GM06990 (cell line): ENCODE measurements at places on chromosomes 12 and 14.

- no peak for DNase-seq
These were observed 389.2 kb downstream of the EGLN3 start for GRCh38 chr14:33561488-33562175.

- no peak for DNase-seq
These were observed 232.1 kb upstream of the SEL1L start for GRCh38 chr14:81765651-81766275.

GRCh38 chr14:78010688-78011087, 159.5 kb upstream of the NRXN3 start:
- no peak for DNase-seq

GRCh38 chr14:70782361-70782760, 27.0 kb downstream of the MAP3K9 start:
- no peak for DNase-seq

DNA sequence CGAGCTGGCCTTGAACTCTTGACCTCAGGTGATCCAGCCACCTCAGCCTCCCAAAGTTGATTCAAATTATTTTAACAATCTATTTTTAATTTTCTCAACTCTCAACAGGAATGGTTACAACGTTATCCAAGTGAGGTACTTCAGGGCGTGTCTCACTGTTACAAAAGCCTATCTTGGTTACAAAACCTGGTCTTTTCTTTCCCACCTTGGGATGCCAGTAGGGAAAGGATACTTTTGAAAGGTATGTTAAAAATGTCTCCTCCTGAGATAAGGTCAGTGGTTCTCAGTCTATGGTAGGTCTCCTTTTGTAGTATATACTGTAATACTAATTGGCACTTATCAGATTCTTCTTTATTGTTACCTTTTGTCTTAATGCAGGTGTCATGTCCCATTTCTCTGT, 4.9 kb downstream of the SPTSSA start:
- DNase-seq, result no peak

DNA sequence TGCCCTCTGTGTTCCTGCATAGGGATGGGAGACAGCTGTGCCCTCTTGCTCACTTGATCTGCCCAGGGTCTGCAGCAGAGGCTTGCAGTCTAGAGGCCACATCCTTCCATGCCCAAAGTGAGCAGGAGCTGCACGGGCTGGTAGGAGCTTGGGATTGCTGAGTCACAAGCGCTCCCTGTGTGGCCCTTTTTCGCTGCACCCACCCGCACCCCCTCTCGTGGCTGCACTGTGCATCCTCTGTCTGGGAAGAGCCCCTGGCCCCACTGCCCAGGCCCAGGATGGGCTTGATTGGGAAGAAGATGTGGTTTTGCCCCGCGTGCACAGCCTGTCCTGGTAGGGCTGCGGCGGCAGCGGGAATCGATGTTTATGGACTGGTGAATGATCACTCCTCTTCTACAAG, 192.4 kb downstream of the TSPAN9 start:
- DNase-seq, result no peak

DNA sequence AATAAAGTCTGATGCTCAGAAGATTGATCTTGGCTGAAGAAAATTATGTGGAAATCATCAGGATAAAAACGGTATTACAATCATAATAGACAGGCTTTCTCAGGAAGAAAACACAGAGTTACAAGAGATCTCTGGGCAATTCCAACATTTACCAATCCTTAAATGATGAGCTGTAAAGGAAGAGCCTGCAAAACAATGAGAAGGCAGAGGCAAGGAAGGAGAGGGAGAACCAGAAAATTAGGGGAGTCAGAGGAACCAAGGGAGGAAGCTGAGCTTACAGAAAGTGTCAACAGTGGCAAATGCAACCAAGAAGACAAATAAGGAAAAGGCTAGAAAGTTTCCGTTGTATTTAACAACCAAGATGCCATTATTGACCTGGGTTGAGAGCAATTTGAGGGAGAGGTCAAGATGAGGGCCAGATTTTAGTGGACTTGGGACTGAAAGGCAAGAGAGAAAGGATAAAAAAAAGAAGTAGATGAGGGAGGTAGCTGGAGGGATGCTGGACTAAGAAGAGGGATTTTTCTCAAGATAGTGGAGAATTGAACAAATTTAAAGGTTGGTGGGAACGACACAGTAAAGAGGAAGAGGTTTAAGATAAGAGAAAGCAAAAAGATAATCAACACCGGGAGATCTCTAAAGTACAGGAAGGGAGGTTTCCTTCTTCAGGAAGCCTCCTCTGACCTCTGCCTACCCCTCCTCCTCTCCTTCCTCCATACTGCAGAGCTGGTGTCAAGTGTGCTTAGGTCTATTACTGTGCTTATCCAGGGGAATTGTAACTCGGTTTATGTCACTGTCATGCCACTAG, 116.9 kb downstream of the DUSP6 start:
- no peak for DNase-seq

GRCh38 chr12:57813971-57814772, 4.4 kb downstream of the AVIL start:
- DNase-seq, result no peak

DNA sequence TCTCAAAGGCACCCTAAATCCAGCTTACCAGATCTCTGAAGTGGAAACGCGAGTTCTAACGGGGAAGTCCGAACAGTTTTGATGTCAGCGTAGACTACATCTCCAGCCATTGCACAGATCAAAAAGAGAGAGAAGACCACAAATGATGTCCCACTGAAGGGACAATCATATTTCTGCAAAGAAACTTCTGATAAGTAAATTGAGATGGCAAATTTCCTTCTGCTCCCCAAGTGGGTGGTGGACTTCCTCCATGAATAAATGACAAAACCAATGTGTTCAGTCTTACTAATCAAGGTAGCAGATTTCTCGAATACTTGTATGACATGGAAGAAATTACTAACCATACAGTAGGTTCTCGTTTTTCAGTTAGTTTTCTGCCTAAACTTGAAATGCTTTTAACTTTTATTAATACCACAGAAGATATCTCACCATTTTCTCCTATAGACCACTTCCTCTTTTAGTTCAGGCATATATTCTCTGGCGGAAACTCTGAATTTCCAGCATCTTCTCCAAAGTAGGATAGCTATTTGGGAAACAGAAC, at the start of gene CLECL1:
Gene CLECL1 (minus strand): TSS at position 177 of the 541 bp plus-strand sequence.
- no peak for DNase-seq

DNA sequence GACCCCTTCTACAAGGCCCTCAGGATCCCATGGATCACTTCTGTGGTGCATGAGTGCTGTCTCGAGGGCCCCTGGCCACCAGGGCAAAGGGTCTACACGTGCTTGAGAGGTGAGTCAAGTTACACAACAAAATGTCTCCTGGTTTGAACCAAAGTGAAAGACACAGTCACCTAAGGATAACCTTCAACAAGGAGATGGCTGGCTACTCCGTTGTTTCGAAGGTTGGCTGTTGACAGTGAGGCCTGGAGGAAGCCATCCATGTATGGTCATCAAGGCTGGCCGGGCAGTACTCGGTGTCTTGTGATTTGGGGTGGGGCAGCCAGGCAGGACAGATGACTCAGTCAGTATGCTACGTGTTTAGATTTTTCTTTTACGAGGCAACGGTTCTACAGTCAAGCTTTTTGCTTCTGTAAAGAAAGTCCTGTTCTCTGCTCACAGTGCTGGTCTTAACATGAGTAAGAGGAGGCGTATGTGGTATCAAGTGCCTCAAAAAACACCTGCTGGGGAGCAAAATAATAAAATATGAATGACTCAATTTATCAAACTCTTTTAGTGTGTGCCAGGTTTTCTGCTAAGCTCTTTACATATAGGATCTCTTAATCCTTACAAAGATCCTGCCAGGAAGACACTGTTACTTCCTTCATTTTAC, 18.0 kb upstream of the NT5DC3 start:
- no peak for DNase-seq

GRCh38 chr14:22531451-22532344, 57.3 kb downstream of the DAD1 start:
- peak; percentile 79 for DNase-seq

- no peak for DNase-seq
These were observed 2.5 kb downstream of the HNF1A start for GRCh38 chr12:120980800-120981368.

DNA sequence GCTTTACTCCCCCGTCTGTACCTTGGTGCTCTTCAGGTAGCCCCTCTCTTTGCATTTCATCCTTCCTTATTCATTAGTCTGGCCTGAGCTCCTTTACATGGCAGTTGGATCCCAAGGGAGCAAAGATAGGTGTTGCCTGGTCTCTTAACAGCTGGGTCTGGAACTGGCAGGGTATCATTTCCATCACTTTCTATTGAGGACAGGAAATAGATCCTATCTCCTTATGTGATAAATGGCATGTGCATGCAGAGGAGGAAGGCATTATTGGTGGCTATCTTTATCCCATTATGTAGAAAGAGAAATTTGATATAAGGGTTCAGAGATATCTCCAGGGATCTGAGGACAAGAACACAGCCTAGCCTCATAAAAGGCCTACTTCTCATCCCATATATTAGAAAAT, 54.6 kb upstream of the OAS1 start:
- DNase-seq, result no peak

DNA sequence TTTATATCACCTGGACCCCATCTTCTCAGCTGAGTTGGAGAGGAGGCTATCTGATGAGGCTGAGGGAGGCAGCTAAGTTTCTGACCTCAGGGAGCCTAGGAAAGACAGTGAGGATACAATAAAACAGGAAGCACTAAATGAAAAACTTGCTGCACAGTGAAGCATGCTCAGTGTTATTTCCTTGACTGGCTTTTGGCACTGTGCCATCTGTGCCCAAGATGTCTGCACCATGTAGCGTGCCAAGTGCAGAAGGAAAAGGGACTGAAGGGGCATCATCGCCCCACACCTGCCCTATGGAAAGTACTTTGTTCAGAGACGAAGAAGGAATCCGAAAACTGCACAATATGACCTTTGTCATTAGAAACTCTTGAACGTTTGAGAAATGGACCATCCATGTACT, 102.7 kb downstream of the ANO4 start:
- DNase-seq, result no peak

- DNase-seq, result no peak
These were observed 19.3 kb downstream of the FMNL3 start for GRCh38 chr12:49687941-49688340.

DNA sequence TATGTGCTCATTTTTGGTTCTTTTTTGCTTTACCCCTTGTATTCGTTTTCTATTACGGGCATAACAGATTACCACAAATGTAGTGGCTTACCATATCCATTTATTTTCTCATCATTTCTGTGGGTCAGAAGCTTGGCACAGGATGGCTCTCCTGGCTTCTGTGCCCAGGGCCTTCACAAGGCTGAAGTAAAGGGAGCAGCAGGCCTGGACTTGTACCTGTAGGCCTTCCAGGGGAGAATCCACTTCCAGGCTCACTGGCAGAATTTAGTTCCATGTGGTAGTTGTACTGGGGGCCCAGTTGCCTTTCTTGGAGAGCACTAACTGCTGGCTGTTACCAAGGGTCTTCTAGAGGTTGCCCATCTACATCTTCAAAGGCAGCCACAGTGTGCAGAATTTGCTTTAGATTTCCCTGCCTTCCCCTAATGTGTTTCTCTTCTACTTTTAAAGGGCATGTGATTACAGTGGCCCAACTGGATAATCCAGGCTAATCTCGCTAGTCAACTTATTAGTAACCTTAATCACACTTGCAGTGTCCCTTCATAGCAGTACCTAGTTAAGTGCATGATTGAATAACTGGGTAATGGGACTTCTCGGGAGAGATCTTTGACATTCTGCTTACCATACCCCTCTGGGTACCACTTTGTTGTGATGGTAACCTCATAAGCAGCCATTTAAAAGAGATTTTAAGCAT, 67.0 kb downstream of the CRADD start:
- no peak for DNase-seq
